ENCODE measurements at places on chromosomes 1 and 21. TPM values are rescaled to one million over a fixed set of nuclear protein-coding genes. Genes with fewer than 3 reads are reported as not detected.

Gene PLA2G2D
- not detected for total RNA-seq

Gene LENEP
- total RNA-seq: 1.5 TPM

Gene ADAMTS1
- total RNA-seq: 13.0 TPM

Gene NES
- 45.5 TPM for total RNA-seq

Gene FALEC
- total RNA-seq: 2.2 TPM

Gene DCST1
- not detected for total RNA-seq

Gene TSHB
- not detected for total RNA-seq

Gene TMEM269
- total RNA-seq: 0.64 TPM

Gene S100A9
- 9.0 TPM for total RNA-seq

Gene ZC3H12A
- 0.64 TPM for total RNA-seq

Gene CLCA1
- total RNA-seq: 0.54 TPM

Gene TIE1
- total RNA-seq: 10.6 TPM

GRCh38 chr1:46699666-46700065, 19.2 kb downstream of the EFCAB14 start:
- DNase-seq: no peak

DNA sequence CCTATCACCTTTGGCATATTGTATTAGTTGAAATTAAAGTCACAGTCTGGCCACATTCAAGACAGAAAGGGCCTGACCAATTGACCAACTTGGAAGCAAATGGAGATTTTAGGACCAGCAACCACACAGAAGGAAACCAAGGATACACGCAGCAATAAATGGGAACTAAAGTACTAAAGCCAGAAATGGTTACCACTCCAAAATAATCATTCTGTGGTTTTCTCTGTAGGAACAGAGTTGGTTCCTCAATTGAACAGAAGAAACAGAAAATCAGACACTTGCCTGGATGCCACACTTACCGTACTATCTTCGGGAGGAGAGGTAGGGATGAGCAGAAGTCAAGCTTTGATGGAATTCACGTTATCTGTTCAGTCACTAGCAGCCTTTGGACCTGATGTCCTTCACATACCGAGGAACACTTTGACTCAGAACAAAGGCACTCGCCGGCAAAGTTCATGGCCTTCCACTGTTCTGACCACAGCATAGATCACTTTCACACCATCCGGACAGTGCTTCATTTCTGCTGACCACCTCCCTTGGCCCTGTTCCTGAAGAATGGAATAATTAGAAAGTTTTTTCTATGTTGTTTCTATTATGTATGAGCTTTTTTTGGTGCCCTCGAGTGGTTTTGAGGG, 96.9 kb downstream of the LPAR3 start:
- DNase-seq: no peak

- no peak for DNase-seq
Measured at GRCh38 chr1:60857851-60858250, 224.5 kb upstream of the NFIA start.

DNA sequence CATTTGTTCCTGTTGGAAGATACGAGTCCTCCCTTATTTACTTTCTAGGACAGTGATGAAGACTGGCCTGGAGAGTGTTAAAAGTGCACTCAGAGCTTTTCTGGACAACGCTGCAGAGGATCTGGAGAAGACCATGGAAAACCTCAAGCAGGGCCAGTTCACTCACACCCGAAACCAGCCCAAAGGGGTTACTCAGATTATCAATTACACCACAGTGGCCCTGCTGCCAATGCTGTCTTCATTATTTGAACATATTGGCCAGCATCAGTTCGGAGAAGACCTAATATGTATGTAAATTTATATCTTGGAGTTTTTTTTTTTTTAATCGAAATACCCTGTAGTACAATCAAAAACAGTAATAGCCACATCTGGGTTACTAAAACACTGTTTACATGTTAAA, 190.5 kb downstream of the ZP4 start:
- no peak for DNase-seq

DNA sequence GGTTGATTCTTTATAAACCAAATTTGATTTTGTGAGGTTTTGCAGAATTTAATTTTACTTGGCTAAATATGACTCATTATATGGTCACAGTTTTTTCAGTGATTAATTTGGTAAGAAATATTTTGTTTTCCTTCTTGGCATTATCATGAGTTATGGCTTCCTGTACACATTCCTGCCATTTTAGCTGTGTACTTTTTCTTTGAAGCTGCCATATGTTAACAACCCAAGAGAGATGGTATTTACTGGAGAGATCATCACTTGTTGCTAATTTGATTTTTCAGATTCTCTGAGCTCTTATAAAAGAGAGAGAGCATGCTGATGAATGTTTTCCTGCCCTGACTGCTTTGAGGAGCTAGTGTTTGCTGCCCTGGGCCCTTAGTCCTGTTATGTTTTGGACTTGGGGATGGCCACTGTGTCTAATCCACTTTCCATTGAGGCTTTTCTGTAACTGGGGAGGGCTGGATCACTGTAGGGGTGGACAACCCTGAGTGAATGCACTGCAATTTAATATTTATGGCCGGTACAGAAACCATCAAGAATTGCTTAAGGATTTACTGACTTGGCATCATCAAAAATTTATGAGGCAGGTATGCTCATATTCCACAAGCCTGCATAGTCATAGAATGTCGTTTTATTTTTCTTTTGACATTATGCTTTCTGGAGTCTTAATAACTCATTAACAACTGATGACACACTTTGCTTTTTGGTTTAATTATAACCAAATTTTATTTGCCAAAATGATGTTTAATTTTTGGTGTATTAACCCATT, 200.9 kb downstream of the DISC1 start:
- no peak for DNase-seq

GRCh38 chr1:31099293-31100032, 33.9 kb upstream of the PUM1 start:
- no peak for DNase-seq

Data from cerebellum (tissue), 4 donors.